ENCODE measurements at places on chromosomes 7 and 10.
A peak's percentile ranks its signal among the peaks of the same experiment; 100 is the strongest.

DNA sequence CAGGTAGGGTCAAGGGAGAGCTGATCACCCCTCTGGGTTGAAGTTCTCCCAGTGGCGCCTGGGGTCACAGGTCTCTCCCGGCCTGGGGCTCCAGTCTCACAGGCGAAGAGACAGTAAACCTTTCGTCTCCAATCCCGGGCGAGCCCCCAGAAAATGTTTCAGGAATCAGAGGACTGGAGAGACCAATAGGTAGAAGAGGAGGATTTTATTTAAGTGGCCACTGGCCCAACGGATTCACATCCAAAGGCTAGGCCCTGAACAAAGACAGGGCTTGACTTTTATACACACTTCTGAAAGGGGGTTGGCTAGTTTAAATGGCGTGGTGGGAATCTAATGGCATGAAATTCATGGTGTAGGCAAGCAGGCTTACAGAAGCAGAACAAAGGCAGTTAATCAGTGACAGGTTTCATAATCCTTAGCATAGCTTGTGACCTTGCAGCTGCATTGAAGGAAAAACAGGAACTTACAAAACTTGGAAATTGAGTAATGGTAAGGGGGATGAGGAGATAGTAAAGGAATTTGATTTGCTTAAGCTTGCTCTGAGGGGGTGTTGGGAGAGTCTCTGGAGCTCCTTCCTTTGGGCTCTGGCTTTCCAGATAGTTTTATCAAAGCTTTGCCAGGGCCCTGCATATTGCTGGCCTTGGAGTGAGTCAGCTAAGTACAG, 105.5 kb downstream of the TRIM24 start:
- DNase-seq, result peak; percentile 62

DNA sequence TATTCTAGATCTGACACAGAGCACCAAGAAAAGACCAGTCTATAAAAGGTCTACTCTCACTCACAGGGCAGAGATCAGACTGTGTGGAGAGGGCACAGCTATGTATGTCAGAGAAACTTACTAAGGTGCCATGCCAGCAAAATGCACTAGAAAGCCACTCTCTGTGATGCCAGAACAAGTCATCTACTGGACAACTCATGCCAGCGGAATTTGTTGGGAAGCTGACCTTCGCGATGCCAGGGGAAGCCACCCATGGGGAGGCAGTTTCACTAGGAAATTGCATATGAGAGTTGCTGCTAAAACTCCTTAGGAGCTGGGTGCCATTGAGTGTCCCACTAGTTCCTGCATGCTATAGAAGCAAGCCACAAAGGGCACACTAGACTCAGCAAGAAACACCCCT, 58.5 kb downstream of the MICU1 start:
- DNase-seq, result peak; percentile 49

DNA sequence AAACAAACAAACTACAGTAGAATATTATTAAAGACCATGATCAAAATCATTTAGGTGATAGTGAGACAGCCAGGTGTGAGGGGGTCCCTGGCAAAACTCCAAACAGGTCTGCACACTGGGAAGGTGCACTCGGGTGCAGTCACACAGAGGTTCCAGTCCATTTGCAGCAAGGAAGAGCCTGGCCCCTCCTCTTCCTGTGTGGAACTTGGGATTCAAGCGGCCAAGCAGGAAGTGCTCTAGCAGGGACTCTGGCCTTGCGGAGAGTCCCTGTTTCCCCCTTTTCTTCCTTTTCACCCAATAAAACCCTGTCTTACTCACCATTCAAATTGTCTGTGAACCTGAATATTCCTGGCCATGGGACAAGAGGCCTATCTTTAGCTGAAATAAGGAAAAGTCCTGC, 181.8 kb downstream of the LRRTM3 start:
- no peak for DNase-seq

DNA sequence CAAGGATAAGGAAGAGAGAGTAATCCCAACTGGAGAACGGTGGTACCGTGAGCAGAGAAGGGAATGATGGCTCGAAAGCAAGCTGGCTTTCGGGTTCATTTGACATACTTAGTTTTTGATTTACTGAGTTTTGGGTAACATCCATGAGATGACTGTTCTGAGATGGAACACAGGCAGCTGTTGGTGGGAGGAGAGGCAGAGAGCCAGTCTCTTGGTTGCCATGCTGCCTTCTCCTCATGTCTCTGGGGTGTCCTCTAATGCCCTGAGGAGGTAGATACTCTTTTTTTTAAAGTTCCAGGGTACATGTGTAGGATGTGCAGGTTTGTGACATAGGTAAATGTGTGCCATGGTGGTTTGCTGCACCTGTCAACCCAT, 76.4 kb upstream of the NRP1 start:
- no peak for DNase-seq

DNA sequence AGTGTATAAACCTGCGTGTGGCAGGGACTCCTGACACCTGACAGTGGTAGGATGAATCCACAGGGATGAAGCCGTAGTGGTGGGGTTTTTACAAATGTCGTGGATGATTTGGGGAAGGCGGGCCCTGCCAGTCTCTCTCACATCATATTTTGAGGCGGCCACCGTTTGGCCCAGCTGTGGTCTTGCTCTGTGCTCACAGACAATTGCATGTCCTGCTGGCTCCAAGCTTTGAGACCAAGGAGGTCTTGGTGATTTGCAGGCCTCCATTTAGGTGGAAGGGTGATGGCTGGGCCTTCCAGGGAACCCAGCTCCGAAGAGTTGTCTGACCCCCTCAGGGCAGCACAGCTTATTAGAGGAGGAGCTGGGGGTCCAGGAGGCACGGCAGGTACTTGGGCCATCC, 151.1 kb upstream of the SHH start:
- DNase-seq, result no peak

DNA sequence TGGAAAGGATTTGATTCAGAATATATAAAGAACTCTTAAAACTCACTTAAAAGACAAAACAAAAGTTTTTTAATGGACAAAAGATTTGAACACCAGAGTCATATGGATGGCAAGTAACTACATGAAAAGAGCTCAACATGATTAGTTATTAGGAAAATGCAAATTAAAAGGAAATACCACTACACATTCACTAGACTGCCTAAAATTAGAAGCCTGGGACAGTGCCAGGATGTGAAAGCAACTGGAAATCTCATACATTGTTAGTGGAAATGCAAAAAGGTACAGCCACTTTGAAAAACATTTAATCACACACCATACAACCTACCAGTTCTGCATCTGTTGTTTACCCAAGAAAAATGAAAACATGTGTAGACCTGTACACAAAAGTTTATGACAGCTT, 48.8 kb downstream of the RALA start:
- no peak for DNase-seq

- DNase-seq, result no peak
Observed at GRCh38 chr7:121267612-121268011, 61.2 kb upstream of the WNT16 start.

DNA sequence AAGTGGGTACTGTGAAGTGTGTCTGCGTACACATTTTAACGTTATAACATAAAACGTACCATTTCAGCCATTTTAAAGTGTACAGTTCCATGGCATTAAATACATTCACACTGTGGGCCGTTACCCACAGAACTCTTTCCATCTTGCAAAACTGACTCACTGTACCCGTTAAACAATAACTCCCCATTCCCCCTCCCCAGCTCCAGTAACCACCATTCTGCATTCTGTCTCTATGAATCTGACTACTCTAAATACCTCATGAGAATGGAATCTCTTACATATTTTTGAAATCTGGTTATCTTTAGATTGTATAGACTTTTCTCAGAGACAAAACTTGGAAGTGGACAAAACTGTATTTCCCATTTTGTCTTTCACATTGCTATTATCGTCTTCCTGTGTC, 9.3 kb downstream of the ARL3 start:
- DNase-seq, result no peak

DNA sequence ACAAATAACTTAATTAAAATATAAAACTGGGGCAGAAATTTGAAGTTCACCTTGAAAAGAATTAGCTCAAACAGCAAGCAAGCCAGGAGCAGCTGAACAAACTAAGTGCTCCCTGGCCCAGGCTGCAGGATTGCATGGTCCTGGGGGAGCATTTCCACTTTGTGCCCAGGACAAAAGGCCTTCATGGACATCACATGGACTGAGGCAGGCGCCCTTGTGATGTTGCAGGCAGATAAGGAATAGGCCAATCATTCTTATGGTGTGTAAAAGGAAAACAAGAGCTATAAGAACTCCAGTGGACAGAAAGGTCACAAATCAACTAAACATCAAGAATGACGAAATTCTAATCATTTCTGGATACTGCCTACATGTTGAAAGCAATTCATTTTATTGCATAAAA, 17.5 kb upstream of the TECTB start:
- DNase-seq, result no peak

DNA sequence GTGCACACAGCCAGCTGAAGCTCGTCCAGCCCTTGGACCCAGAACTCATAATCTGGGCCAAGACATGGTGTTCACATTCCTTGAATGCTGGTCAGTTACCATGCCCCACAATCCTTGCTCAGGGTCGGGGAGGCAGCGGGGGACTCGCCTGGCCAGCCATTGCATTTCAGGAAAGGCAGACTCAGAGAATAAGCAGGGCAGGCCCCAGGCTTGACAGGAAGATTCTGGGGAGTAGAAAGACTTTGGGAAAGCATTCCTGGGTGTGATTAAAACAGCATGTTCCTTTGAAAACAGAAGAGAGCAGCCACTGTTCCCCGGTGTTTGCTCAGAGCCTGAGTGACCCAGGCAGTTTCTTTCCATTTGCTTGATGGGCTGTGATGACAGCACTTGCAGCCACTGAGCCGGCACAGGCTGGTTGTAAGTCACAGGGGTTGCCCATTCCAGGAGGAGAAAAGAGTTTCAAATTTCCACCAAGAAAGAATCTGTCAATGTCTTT, 473.7 kb downstream of the TYW1 start:
- no peak for DNase-seq

GRCh38 chr10:69416695-69417094, at the start of gene TACR2:
Gene TACR2, minus strand, starts transcription at chr10:69416918. Its CDS starts 595 bp downstream, at chr10:69416323.
- DNase-seq, result no peak

DNA sequence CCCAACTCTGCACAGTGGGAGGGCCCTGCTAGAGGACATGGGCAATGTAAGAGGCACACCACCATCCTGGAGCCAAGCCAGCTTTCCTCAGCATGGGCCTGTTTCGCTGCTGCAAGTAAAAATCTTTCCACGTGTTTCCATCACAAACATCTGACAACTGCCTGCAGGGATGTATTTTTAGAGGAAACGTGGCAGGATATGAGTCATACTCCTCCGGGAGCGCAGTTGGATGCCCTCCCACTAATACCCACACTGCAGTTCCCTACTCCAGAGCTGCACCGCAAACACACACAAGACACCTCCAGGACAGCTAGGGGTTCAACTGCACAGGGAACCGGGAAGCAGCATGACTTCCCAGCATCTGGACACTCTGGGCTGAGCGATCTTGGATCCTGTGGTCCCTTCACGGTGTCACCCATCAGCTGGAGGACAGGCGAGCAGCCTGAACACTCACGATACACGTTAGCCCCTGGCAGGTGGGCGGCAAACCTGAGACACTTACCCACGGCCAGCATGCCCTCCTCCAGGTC, 26.1 kb downstream of the PLAC9 start:
- DNase-seq, result peak; percentile 82

DNA sequence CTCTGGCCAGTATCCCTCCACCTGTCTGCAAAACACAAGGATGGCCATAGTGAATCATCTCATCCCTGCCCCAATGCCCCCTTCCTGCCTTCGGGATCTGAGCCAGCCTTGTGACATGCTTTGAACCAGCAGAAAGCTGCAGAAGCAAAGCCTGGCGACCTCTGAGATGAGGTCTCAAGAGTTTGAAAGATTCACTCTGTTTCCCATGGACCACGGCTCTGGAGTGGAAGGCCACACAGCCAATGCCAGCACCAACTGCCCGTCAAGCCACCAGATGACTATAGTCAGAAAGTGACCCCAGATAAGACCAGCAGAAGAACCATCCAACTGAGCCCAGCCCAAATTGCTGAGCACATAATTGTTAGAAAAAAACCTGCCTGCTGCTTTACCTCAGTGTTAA, 193.9 kb upstream of the PPP2R2D start:
- DNase-seq, result no peak

GRCh38 chr10:12960334-12960898, 41.1 kb downstream of the CCDC3 start:
- no peak for DNase-seq

- no peak for DNase-seq
Observed at GRCh38 chr7:92953657-92954056, 117.3 kb upstream of the CDK6 start.

DNA sequence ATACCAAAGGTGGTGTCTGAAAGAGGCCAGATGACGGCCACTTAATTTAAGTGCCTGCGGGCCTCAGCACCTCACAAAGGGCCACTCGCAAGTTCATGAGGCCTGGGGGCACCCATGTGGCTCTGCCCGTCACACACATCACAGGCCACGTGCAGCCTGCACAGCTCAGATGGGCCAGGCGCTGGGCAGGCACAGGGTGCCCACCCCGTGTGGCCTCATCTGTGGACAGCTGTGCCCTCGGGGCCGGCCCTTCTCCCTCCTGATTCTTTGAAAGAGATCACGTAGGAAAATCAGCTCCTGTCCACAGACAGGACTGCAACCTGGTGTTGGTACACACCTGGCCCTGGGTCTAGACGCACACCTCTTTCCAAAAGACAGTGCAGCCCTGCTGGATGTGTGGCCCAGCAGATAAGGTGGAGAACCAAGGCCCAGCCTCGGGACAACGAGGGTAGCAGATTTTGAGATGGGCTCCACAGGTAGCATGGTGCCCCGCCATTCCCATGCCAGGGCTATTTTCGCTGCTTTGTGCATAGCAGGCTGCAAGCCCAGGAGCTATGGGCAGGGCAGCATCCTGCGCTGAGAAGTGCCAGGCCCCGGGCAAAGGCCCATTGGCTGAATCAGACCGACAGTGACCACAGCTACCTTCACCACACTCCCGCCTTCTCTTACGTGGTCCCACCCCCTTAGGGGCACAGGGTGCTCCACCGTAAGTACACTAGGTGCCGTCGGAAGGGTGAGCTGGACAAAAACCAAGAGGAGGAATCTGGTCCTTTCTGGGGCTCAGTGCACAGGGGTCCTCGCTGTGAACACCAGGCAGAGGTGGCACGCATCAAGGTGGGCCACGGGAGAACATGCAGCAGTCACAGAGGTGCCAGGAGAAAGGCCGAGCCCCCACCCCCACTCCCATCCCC, 124.5 kb downstream of the EBF3 start:
- DNase-seq, result no peak

GRCh38 chr10:93236393-93237040, 162.8 kb downstream of the CYP26A1 start:
- DNase-seq, result no peak

GRCh38 chr10:92907280-92907679, 59.0 kb downstream of the EXOC6 start:
- DNase-seq, result no peak

GRCh38 chr10:87603196-87603595, 56.5 kb upstream of the PAPSS2 start:
- DNase-seq, result no peak

DNA sequence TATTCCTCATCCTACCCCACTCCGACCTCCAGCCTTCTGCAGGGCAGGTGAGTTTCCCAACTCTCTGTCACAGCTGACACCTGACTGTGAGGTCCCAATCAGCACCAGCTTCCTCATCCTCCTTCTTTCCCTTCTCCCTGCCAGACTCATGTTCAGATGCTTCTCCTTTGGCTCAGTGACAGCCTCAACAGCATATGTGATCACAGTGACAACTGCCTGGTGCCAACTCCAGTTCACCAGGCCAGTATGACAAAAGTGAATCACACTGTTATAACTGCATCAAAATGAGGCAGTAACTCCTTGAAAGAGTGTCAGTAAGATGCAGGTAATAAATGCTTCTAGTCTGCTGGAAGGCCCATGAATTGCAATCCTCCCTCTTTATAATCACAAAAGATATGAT, 46.8 kb upstream of the NFE2L3 start:
- peak; percentile 41 for DNase-seq

- DNase-seq, result no peak
Observed at GRCh38 chr10:61758433-61758832, 95.7 kb downstream of the CABCOCO1 start.

- DNase-seq, result no peak
Observed at GRCh38 chr10:31341552-31341951, 22.5 kb downstream of the ZEB1 start.

All from suppressor macrophage treated with lipopolysaccharide for 4 hours (primary cell).